ENCODE measurements at places on chromosomes 13 and 19.

DNA sequence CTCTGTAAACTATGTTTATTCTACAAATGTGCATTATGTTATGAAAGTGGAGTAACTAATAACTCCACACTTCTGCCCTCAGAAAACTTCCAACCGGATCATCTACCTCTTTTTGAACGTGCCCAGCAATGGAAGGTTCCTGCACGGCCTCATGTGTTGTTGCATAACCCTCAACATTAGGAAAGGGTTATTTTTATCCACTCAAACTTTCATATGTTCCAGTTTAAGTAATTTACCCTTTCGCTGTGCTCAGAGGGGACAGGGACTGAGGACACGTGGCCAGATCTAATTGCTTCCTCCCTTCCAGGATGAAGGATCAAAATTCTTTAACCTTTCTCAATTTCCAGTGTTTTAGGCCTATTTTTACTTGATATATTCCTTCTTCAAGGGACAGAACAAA lies 29.6 kb downstream of the IRS2 start:
- DNase-seq = no peak

GRCh38 chr19:6971366-6971765 lies 49.9 kb downstream of the MBD3L2B start:
- DNase-seq = no peak

DNA sequence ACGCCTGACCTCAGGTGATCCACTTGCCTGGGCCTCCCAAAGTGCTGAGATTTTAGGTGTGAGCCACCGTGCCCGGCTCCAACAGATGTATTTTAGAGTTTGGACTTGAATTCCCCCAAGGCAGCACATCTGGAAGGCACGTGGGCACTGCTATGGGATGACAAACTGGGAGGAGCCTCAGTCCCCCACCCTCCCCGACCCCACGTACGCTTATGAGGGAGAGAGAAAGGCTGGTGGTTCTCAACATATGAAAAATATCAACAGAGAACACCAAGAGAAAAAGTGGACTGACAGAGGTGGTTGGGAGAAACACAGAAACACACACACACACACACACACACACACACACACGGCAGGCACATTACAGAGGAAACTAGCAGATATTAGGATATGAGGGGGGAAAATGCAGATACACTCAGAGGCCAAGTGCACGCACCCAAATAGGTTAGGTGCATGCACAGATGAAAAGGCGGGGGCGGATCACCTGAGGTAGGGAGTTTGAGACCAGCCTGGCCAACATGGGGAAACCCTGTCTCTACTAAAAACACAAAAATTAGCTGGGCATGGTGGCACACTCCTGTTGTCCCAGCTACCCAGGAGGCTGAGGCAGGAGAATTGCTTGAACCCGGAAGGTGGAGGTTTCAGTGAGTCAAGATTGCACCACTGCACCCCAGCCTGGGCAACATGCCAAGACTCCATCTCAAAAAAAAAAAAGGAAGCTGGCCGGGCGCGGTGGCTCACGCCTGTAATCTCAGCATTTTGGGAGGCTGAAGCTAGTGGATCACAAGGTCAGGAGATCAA lies 3.2 kb downstream of the STX10 start:
- no peak for DNase-seq

DNA sequence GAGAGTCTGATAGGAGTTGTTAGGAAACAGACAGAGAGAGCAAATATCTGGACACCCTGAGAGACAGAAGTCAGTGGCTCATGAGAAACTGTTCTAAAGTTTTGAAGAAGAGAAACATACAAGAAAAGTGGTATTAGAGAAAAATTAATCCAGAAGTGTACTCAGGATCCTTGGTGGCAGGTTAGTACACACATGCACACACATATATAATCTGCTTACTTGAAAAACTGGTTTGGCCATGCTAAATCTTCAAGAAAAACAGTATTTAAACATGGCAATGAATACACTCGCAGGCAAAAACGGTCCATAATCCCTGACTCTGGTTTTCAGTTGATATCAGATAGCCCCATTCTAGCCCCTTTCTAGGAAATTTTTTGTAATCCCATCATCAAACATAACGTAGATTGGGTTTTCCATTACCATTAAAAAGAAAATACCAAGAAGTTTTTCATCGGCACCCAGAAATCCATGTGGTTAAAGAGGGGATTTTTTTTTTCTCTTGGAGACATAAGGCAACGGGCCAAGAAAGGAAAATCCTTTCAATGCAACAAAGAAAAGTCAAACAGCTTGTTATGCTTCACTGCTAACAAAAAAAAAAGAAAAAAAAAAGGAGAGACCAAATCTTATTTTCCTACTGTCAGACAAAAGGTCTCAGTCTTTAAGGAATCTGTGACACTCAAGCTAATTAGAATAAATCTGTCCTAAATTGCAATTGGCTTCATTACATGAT lies 178.0 kb upstream of the MIR17HG start:
- DNase-seq = no peak

DNA sequence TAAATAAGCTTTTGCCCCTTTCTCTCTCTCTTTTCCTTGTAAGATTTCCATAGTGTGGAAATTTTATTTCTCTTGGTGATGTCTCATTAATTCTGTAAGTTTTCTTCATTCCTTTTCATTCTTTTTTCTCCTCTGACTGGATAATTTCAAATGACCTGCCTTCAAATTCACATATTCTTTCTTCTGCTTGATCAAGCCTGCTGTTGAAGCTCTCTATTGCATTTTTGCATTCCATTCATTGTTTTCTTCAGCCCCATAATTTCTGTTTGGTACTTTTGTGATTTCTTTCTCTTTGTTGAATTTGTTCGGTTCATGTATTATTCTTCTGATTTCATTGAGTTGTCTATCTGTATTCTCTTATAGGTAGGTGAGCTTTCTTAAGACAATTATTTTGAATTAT lies 42.2 kb upstream of the ZNF507 start:
- DNase-seq = no peak

DNA sequence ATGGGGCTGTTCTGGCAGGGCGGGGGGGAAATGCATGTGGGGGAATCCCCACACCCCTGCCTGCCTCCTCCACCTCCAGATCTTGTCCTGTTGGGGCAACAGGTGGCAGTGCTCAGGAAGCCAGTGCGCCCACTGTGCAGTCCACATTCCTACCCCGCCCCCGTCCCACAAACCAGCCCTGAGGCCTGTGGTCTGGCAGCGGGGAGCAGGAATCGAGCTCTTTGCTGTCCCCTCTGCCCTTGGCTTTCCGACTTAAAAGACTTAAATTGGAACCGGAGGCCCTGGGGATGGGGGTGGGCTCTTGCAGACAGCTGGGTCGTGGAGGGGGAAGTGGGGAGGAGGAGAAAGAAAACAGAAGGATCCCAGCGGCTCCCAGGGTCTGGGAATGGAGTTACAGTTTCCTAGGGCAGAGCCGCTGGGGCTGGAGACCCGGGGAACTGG lies 4.3 kb downstream of the NANOS3 start:
- DNase-seq = no peak

DNA sequence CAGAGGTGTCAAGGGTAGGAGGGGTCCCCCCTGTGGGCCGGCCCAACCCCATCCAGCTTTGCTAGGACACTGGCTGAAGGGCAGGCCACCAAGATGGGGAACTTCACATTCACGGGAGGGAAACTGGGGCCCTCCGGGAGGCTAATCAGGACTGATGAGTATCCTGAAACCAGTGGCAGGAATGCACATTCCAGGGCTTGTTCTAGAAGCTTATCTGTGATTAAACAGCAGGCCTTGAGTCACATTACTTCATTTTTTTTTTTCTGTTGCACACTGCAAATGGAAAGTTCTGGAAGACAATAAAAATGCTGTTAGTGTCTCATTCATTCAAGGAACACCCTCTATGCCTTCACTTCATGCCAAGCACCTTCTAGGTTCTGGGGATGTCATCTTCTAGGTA lies 15.5 kb upstream of the SIGLEC11 start:
- no peak for DNase-seq

DNA sequence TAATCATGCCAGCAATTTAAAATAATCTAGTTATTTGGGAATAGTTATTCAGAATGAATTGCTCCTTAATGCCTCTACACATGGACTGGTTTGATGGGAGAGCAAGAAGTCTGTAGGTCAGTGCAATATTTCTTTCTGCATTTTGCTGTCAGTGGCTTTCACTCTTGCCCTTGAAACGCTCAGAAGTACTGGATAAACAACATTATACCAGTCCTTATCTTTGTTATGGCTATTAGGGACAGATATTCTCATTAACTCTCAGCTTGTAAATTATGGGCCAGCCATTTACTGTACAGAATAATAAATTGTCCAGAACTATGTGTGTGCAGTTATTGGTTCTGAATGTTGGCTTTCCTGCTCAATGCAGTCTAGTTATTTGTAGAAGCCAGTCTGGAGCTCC lies 224.4 kb downstream of the OXGR1 start:
- no peak for DNase-seq

GRCh38 chr13:80237646-80238045 lies 103.3 kb downstream of the SPRY2 start:
- DNase-seq = no peak

GRCh38 chr13:46951516-46951915 lies 54.7 kb upstream of the HTR2A start:
- no peak for DNase-seq

DNA sequence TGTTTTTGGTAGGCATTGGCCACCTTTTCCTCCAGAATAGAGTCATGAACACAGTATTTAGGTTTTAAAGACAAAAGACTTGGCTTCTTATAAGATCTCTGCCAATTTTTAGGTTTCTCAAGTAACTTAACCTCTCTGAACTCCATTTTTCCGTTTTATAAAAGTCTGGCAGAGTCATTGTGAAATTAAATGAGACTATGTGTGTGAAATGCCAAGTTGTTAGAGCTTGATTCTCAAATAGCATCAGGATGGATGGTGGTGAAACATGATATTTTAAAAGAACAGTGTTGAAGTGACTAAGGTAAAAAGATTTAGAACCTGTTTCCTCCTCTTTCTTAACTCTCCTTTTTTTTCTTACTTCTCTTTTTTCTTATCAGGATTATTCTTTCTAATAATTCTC lies 617.7 kb upstream of the SLITRK1 start:
- DNase-seq = no peak

DNA sequence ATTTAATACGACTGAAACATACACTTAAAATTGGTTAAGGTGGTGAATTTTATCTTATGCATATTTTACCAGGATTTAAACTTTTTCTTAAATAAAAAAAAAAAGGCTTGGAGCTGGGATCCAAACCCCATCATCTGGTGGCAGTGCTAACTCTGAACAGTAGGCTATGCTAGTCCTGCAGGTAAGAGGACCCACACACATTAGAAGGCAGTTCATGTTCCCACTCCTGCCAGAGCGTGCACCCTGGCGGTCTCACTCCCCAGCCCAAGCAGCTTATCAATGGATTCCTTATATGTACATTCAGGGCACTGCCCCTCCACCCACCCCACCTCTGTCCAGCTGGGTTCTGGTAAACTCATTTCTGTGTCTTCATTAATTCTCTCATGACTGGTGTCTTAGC lies 31.3 kb upstream of the CEBPA start:
- no peak for DNase-seq

Data from stimulated activated CD4-positive, alpha-beta T cell treated with anti-CD3 and anti-CD28 coated beads, Interleukin-4, amount 100 ng/mL, for 24 hours (primary cell).